ENCODE measurements at places on chromosomes 3 and 15.

DNA sequence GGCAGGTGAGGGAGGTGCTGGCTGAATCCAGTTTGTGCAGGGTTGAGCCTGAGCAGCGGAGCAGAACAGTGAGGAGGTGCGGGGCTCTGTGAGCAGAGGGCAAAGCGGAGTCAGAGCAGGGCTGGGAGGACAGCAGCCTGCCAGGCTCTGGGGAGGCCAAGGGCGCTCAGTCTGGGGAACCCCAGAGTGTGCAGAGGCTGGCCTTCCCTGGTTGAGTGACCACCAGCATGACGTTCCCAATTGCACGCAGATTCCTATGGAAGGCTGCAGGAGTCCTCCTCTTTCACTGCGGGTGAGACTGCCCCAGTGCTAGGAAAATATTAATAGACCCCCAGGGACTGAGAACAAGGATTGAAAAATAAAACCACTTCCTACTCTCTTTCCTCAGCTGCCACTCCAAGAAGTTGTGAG is 13.2 kb downstream of the MRAS start:
- no peak for DNase-seq

GRCh38 chr15:92955706-92956105 is 55.6 kb downstream of the CHD2 start:
- no peak for DNase-seq

- no peak for DNase-seq
Observed at GRCh38 chr15:77527164-77527778, 105.4 kb downstream of the LINGO1 start.

- DNase-seq = no peak
Observed at GRCh38 chr15:100295939-100296565, 45.7 kb downstream of the ADAMTS17 start.

- no peak for DNase-seq
Observed at GRCh38 chr15:26146202-26146601, 283.1 kb upstream of the ATP10A start.

GRCh38 chr3:136778865-136779264 is 26.7 kb upstream of the STAG1 start:
- no peak for DNase-seq

DNA sequence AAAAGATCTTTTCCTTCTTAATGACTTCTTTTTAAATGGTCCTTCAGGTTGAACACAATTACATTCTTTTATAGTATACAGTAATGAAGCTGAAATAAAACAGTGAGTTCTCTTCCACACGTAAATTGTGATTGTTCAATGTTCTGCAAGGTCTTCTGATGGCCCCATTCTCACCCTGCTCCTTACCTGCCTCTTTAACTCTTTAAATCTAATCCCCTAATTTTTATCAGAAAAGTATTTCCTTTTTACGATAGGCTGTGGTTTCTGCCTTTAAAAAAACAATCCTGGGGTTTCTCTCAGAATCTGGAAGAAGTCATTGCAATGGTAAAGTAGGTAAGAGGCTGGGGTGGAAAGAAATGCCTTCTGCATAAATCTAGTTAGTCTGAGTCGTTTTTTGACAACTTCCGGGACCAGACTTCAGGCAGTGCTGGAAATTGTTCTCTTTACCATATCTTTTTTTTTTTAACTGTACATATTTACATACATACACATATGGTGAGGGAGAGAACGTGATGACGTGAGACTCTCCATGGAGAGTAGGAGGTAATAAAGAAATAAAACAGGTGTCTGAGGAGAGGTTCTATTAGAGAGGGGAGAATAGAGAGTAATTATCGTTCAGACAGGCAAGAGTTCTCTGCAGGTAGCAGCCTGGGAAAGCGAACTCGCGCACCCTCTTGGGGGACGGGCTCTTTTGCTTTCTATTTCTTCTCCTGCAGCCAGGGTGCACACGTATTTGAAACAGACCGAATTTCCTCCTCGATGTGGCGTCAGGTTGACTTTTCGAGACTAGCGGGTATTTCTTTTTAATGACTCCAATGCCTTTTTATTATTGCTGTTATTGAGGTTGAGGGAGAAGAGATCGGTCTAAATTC is at the start of gene SIDT1:
TSS of gene SIDT1 (plus strand) at position 730 of the 872 bp plus-strand sequence. CDS start 467 bp downstream, outside the sequence.
- DNase-seq = no peak

- DNase-seq = no peak
Observed at GRCh38 chr3:162626172-162626571, 1129.6 kb downstream of the OTOL1 start.

GRCh38 chr3:14550651-14551611 is 10.8 kb upstream of the GRIP2 start:
- DNase-seq = no peak

DNA sequence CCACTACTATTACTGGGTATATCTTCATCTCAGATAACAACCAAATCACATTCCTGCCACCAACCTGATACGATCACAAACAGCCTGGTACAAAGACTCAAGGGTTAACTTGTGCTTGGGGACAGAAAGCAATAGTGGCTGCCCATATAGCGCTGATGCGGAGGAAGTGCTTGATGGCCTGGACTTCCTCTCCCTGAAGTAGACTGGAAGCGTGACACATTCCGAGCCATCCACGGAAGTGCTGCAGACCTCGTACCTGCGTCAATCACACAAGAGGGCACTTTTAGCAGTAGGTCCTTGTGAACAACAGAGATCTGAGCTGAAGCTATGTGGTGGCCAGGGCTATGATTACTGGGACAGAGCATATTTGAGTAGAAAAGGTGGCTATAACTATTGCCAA is 17.3 kb upstream of the C3orf62 start:
- no peak for DNase-seq

- no peak for DNase-seq
Observed at GRCh38 chr3:22691856-22692628, 511.1 kb upstream of the UBE2E2 start.

DNA sequence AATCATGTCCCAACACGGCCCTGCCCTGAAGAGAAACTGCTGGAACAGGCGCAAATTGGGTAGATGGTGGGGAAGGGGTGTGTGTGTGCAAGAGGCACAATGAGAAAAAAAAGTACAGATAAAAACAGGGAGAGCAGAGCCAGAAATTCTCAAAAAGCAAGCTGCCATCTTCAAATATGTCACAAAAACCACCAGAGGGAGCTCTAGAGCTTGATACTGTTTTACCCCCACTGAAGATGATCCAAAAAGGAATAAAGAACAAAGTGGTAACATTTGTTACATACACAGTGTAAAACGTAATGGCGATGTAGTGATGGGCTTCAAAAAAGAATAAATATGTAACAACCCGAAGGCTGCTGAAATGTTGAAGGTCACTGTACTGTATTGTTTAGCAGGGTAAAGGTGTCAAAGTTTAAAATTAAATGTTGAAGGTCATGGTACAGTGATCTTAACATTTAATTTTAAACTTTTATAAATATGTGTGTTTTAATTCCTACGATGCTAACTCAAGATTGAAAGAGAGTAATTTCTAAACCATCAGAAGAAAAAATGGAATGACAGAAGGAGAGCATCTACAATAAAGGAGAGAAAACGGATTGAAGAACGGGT is 6.0 kb downstream of the SNRPA1 start:
- DNase-seq = no peak

- DNase-seq = no peak
Observed at GRCh38 chr15:74420193-74420905, 13.4 kb downstream of the SEMA7A start.

GRCh38 chr3:107753494-107753893 is 230.7 kb downstream of the BBX start:
- DNase-seq = no peak

GRCh38 chr15:45677797-45678196 is 43.0 kb downstream of the SQOR start:
- DNase-seq = no peak

- DNase-seq = no peak
Observed at GRCh38 chr15:67030036-67030762, 35.2 kb upstream of the SMAD3 start.

GRCh38 chr3:99780749-99781148 is 36.9 kb upstream of the CMSS1 start:
- DNase-seq = no peak

DNA sequence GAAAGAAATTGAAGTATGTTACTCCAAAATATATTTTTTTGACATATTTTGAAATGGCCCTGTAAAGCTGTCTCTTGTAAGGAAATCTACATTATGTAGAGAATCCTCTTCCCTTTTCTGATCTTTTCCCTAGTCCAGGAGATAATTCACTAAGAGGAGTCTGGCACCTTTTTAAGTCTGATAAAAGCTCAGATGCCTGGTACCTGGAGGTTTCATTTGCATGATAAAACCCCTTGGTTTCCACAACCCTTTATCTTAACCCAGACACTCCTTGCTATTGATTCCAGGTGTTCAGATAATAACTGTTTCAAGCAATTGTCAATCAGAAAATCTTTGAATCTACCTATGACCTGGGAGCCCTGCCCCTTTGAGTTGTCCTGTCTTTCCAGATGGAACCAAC is 26.5 kb downstream of the FGF12 start:
- DNase-seq = no peak

DNA sequence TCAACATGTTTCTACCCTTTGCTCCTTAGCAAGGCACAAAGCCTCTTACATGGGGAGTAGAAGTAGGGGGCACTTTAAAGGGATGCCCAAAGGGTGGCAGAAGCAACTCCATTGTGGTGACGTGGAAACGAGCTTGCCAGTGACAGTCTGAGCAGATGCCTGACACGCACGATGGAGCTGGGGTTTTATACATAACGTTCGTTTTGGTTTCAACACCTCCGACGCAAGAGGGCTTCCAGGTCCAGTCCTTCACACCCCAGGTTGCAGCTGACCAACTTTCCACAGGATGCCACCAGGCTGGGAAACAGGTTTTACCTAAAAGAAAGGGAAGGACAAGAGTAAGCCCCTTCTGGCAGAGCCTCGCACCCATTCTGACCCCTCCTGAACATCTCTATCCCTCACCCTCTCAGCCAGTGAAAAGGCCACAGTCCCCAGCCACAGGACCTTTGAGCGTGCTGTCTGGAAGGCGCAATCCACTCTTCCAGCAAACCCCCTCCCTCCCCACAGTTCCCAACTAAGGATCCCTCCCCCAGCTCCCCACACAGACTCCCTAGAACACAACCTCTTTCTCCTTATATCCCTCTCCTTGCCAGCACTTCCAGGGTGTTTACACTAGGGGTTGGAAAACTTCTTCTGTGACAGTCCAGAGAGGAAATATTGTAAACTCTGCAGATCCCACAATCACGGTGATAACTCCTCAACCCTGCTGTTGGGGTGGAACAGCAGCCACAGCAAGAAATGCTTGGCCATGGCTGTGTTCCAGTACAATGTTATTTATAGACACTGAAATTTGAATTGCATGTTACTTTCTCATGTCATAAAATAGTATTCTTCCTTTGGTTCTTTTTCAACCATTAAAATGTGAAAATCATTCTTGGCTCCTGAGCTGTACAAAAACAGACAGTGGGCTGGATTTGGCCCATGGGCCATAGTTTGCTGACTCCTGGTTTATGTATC is 36.2 kb downstream of the FAM174B start:
- peak; percentile 21 for DNase-seq

DNA sequence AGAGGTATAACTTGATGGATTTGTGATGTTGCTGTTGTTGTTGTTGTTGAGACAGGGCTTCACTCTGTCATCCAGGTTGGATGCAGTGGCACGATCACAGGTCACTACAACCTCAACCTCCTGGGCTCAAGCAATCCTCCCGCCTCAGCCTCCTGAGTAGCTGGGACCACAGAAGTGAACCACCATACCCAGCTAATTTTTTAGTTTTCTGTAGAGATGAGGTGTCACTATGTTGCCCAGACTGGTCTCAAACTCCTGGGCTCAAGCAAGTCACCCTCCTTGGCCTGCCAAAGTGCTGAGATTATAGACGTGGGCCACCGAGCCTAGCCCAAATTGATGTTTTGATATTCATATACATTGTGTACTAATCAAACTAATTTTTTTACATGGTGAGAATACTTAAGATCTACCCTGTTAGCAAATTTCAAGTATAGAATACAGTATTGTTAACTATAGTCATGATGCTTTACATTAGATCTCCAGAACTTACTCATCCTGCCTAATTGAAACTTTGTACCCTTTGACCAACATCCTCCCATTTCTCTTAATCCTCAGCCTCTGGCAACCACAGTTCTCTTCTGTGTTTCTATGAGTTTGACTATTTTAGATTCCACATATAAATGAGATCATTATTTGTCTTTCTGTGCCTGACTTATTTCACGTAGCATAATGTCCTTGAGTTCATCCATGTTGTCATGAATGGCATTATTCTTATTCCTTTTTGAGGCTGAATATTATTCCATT is 23.2 kb downstream of the LMCD1 start:
- DNase-seq = no peak

Measured in GM04503 (cell line).